ENCODE measurements at places on chromosomes 1 and 21. TPM values are rescaled to one million over a fixed set of nuclear protein-coding genes. Genes with fewer than 3 reads are reported as not detected.

Gene NSL1
- 42.6 TPM for total RNA-seq

Gene A3GALT2
- total RNA-seq, result not detected

Gene CNR2
- not detected for total RNA-seq

Gene CLCA4
- total RNA-seq, result 0.80 TPM

Gene CCDC17
- 3.8 TPM for total RNA-seq

Gene ZBTB37
- total RNA-seq, result 14.7 TPM

Gene SLAMF9
- not detected for total RNA-seq

DNA sequence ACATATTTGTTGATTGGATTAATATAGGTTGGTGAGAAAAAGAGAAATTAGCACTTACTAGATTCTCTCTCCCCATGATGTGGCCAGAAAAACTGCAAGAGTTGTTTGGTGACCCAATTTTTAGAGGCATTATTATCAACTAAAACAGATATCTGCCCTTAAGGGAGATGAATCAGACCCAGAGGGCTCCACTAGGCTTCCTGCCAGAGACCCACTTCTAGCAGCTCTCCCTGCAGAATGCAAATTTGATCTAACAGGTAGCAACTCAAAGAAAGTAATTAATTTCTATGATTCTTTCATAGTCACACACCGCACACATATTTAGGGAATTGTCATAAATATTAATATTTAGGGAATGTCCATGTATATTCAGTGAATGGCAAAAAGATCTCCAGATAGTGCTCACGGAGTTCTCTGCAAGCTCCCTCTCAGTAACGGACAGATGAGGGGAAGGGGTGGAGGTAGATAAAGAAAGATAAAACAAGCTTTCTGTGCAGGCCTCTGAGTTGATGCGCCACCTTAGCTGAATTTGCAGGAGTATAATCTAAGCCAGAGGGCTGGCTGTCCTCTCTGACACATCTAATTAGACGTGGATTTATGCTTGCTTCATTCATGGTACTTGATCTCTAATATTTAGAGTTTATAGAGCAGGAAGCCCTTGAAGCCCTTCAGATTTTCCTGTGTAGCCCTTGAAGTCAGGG, 84.1 kb upstream of the CCDC190 start:
- DNase-seq, result no peak
- no peaks in the 10 kb centered on the region for H3K4me1 ChIP-seq
- H3K27ac ChIP-seq, result no peak overlapping the region
- no peaks in the 10 kb centered on the region for H3K36me3 ChIP-seq
- H3K27me3 ChIP-seq, result no peaks in the 10 kb centered on the region
- H3K4me3 ChIP-seq, result no peak overlapping the region

DNA sequence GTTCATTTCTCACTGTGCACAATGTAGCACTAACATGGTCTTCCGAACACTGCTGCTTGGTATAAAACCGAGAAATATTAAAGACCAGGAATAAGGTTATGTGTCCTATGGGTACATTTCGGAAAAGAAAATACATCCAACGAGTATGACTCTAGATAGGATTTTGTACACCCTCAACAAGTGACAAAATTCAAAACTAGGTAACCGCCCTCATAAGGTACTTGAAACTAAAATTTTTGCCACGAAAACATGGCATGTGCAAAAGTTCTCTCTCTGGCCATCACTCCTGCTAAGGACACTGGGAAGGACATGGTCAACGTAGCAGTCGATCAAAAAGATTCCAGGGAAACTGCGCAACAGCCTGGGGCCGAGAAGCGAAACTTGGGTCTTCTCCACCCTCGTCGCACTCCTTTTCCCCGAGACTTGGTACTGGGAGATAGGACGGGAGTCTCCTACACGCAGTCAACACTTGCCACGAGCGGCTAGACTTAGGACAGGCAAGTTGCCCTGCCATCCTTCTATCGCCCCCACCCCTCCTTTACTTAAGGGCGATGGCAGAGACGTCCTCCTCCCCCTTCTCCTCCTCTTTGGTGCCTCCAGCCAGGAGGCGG, 338 bp upstream of the TOR1AIP1 start:
- no peaks in the 10 kb centered on the region for H3K27me3 ChIP-seq
- no peaks in the 10 kb centered on the region for H3K36me3 ChIP-seq
- peak; percentile 90 for DNase-seq
- peaks cover 3% of the 10 kb centered on the region for H3K4me1 ChIP-seq
- peak overlapping the region; percentile 79 for H3K4me3 ChIP-seq

- H3K36me3 ChIP-seq, result no peaks in the 10 kb centered on the region
- H3K27ac ChIP-seq, result no peak overlapping the region
- H3K4me1 ChIP-seq, result no peaks in the 10 kb centered on the region
- no peaks in the 10 kb centered on the region for H3K27me3 ChIP-seq
- peak; percentile 11 for DNase-seq
Measured at GRCh38 chr1:4319496-4319895, 334.9 kb upstream of the AJAP1 start.

GRCh38 chr1:114274621-114275317, 121.1 kb upstream of the SYT6 start:
- no peaks in the 10 kb centered on the region for H3K4me1 ChIP-seq
- H3K27me3 ChIP-seq, result no peaks in the 10 kb centered on the region
- DNase-seq, result no peak
- H3K4me3 ChIP-seq, result no peak overlapping the region
- no peak overlapping the region for H3K27ac ChIP-seq

DNA sequence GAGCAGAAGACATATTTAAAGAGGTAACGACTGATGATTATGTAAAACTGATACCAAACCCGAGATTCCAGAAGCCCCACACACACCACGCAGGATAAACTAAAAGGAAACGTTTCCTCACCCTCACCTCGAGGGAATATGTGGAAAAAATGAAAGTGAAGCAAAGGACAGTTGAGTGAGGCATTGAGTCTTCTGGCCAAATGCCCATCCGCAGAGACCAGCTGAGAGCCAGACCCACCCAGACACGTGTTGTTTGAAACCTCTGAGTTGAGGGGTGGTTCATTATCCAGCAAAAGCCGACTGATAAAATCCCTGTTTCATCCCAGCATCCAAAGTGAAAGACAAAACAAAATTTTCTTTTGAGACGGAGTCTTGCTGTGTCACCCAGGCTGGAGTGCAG, 29.6 kb upstream of the PCBP3 start:
- H3K27me3 ChIP-seq, result peaks cover 2% of the 10 kb centered on the region
- no peak for DNase-seq
- H3K4me1 ChIP-seq, result no peaks in the 10 kb centered on the region
- H3K36me3 ChIP-seq, result no peaks in the 10 kb centered on the region

DNA sequence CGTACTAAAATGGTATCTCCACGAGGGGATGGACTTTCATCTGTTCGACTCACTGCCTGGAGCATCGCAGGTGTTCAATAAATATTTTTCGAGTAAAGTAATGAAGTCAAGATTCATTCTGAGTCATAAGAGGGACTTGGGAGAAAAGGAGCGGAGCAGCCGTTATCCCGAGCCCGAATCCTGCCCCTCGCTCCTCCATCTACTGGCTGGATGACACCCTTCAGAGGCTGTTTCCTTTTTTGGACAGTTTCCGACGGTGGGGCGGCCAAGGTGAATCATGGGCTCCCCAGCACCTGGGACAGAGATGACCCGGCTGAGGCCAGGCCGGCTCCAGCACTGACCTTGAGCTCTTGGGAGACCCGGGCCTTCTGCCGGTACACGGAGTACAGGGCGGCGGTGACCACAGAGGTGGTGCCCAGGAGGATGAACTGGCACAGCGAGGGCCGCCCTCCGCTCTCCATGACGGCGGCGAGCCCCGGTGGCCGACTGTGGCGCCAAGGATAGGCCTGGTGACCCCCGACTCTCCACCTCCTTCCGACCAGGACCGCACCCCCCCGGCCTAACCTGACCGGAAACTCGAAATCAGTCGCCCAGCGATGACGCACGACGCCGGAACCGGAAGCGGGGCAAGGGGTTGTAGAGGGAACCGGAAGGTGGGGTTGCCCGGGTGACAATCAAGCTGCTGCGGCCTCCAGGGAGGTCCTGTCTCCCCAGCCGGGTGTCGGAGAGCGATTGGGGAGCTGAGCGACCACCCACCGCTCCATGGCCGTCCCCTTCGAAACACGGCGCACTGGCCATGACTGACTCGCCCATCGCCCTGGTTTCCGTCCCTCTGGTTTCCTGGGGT, at the start of gene MUL1:
Gene MUL1 (minus strand): TSS at position 588 of the 847 bp plus-strand sequence. CDS start 127 bp downstream, at position 461.
- no peaks in the 10 kb centered on the region for H3K36me3 ChIP-seq
- peak within 1 kb of the TSS; percentile 74 for H3K27ac ChIP-seq
- H3K27me3 ChIP-seq, result no peaks in the 10 kb centered on the region
- peaks cover 7% of the 10 kb centered on the region for H3K4me1 ChIP-seq
- DNase-seq, result peak; percentile 87

DNA sequence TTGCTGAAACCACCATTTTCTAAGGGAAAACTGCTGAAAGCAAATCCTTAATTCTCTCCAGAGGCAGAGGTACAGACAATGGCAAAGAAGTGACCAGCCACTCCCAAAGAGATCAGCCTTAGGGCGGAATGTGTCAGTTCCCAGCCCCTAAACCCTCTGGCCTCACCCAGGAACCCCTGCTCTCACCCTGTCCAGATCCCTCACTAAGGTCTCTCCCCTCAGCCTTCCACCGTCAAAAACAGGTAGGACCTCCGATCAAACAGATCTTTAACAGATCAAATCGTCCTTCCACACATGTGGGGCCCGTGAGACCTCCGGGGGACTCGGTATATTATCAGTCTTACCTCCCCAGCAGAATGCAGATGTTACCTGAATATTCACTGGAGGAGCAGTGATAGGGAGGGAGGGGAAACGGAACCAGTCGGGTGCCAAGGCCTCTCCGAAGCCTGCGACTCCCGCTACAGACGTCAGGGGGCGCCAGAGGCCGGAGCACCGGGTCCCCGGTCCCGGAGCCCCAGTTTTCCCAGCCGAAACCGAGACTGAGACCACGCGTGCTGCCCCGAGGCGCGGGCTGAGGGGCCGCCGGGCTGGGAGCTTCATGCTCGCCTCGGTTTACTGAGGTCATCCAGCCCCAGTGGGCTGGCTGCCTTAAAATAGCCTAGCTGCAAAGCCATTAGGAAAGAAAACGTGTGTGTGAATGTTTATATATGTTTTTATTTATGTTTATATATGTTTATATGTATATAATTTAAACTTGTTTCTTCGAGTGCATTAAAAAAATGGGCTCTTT, 23.6 kb downstream of the GPA33 start:
- H3K27me3 ChIP-seq, result no peaks in the 10 kb centered on the region
- H3K36me3 ChIP-seq, result no peaks in the 10 kb centered on the region
- no peak overlapping the region for H3K4me3 ChIP-seq
- DNase-seq, result peak; percentile 64

GRCh38 chr1:241105147-241105546, 251.9 kb downstream of the RGS7 start:
- H3K4me3 ChIP-seq, result no peak overlapping the region
- no peaks in the 10 kb centered on the region for H3K36me3 ChIP-seq
- no peaks in the 10 kb centered on the region for H3K4me1 ChIP-seq

DNA sequence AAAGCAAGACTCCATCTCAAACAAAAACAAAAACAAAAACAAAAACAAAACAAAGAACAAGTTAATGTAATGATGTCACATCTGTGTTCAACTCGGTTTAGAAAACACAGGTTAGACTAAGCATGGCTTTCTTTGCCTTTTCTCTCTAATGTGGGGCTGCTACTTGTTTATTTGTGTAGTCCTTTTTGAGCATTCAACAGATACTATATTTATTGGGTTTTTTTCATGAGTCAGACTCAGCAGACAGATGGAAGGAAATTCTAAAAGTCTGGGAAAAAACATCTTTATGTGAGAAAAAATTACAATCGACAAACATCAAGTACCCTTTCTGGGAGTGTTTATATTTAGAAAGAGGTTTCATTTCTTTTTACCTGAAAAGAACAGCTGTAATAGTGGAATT, 22.3 kb upstream of the OTUD3 start:
- no peak overlapping the region for H3K4me3 ChIP-seq
- H3K36me3 ChIP-seq, result no peaks in the 10 kb centered on the region
- DNase-seq, result no peak
- H3K27me3 ChIP-seq, result no peaks in the 10 kb centered on the region
- no peaks in the 10 kb centered on the region for H3K4me1 ChIP-seq
- no peak overlapping the region for H3K27ac ChIP-seq

DNA sequence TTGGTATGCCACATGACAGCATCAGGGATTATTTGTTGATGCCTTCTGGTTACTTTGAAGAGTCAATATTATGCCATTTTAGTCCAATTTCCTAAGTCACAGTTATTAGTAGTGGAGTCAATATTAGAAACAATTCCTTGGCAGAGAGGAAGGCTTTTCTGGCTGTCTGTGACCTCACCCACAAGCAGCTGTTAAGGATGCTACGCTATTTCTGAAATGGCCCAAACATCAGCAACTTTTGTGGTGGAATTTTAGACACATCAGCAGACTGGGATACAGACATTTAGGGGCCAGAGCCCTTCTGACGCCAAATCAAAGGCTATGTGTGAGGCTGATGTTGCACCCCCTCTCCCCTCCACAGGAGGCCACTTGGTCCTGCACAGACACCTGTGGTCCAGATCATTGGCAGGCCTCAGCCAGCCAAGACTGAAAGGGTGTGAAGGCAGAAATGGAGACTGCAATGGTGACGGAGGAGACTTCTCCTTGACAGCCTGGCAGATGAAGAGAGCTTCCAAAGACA, 9.2 kb upstream of the RXRG start:
- H3K4me1 ChIP-seq, result no peaks in the 10 kb centered on the region
- H3K36me3 ChIP-seq, result no peaks in the 10 kb centered on the region
- no peak overlapping the region for H3K27ac ChIP-seq

DNA sequence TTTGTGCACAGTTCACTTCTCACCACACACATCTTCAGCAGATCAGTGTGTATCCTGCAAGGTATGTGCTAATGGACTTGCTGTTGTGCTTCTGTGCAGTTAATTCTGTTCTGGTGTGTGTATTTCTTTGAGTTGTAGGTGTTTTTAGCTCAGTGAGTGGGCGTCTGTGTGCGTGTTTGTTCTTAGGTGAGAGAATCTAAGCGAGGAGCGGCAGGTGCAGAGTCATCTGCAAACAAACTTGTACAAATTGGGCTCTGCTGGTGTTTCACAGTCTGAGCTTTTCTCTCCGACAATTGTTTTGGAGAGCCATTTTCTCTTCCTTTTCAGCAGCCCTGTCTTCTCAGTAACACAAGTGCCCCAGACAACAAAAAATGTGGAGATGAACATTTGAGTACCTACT, 43.6 kb downstream of the ACP6 start:
- DNase-seq, result peak; percentile 15
- H3K4me3 ChIP-seq, result no peak overlapping the region
- H3K27me3 ChIP-seq, result no peaks in the 10 kb centered on the region
- no peaks in the 10 kb centered on the region for H3K4me1 ChIP-seq
